ENCODE measurements at places on chromosomes 5 and 9. TPM values are rescaled to one million over a fixed set of nuclear protein-coding genes. Genes with fewer than 3 reads are reported as not detected.

The EFNA5 gene
- 18.8 TPM for total RNA-seq

The PLAC8L1 gene
- 1.5 TPM for total RNA-seq

The PALM2AKAP2 gene
- total RNA-seq: 7.0 TPM

The ABITRAM gene
- total RNA-seq: 13.7 TPM

The GPR151 gene
- not detected for total RNA-seq

The LCN10 gene
- total RNA-seq: not detected

The FBP1 gene
- total RNA-seq: 24.0 TPM

The FBN2 gene
- total RNA-seq: 108 TPM

The SHOC1 gene
- total RNA-seq: 0.37 TPM

The PBX3 gene
- total RNA-seq: 21.6 TPM

The GBGT1 gene
- total RNA-seq: 15.5 TPM

The PCDHB6 gene
- total RNA-seq: 1.1 TPM

The BTNL3 gene
- 31.3 TPM for total RNA-seq

The IQGAP2 gene
- total RNA-seq: 60.3 TPM

The FOXD4L3 gene
- 0.12 TPM for total RNA-seq

The PCDH12 gene
- total RNA-seq: 1.1 TPM

The DOK3 gene
- total RNA-seq: 3.5 TPM

The POMT1 gene
- total RNA-seq: 27.4 TPM

The NR4A3 gene
- total RNA-seq: 2.2 TPM

The GPX8 gene
- total RNA-seq: 178 TPM

The RNF183 gene
- 0.43 TPM for total RNA-seq

The CCDC192 gene
- not detected for total RNA-seq

The SHISAL2B gene
- not detected for total RNA-seq

The CCDC171 gene
- total RNA-seq: 3.3 TPM

The TOR4A gene
- total RNA-seq: 14.4 TPM

All from hepatocyte (in vitro differentiated cells).